ENCODE measurements at places on chromosomes 12 and 14. TPM values are rescaled to one million over a fixed set of nuclear protein-coding genes. Genes with fewer than 3 reads are reported as not detected.

LBHD2 gene
- not detected for total RNA-seq

IKZF4 gene
- 1.0 TPM for total RNA-seq

P2RX2 gene
- total RNA-seq, result not detected

KCNK10 gene
- not detected for total RNA-seq

EGLN3 gene
- total RNA-seq, result 3.2 TPM

Measured in PC-3 (cell line).